NCI-H187 (cell line): ENCODE measurements at places on chromosomes 12 and 14.
A peak's percentile ranks its signal among the peaks of the same experiment; 100 is the strongest.

DNA sequence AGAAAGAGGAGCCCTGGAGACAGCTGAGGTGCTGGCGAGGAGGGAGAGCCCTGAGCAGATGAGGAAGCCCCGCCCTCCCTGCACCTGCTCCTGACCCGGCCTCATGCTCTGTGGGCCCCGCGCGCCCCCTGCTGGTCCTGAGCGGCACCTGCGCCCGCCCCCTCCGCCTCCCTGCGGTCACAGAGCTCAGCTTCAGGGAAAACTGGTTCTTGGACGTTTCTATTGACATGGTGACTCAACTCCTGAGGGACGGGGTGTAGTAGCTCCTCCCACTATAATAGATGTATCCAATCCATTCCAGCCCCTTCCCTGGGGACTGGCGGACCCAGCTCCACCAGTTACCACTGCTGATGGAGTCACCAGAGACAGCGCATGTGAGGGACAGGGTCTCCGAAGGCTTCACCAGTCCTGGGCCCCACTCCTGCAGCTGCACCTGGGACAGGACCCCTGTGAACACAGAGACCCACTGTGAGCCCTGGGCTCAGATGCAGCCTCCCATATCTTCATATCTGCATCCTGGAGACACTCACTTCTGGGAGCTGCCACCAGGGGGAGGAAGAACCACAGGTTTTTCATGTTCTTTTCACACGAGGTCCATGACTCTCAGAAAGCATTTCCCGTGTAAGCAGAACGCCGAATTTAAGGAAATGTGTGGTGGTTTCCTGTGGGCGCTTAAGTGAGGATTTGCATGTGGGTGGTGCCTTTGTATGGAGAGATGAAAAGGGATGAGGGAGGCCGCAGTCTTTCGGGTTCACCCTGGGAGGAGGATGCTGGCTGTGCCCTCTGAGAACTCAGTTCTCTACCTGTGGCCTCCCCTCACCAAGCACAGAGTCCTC, 1346.4 kb downstream of the TMEM121 start:
- DNase-seq, result peak; percentile 82

- no peak for DNase-seq
Measured at GRCh38 chr14:103340480-103341212, 6.6 kb downstream of the EIF5 start.

- no peak for DNase-seq
Measured at GRCh38 chr12:106006940-106007339, 131.8 kb downstream of the NUAK1 start.

GRCh38 chr12:104182144-104182543, 33.4 kb upstream of the TXNRD1 start:
- DNase-seq, result no peak

- DNase-seq, result no peak
Measured at GRCh38 chr12:104699489-104700190, 242.9 kb downstream of the CHST11 start.

- DNase-seq, result no peak
Measured at GRCh38 chr12:4044736-4045730, 171.8 kb upstream of the PARP11 start.

- peak; percentile 19 for DNase-seq
Measured at GRCh38 chr12:26097046-26097878, 27.6 kb downstream of the BHLHE41 start.

DNA sequence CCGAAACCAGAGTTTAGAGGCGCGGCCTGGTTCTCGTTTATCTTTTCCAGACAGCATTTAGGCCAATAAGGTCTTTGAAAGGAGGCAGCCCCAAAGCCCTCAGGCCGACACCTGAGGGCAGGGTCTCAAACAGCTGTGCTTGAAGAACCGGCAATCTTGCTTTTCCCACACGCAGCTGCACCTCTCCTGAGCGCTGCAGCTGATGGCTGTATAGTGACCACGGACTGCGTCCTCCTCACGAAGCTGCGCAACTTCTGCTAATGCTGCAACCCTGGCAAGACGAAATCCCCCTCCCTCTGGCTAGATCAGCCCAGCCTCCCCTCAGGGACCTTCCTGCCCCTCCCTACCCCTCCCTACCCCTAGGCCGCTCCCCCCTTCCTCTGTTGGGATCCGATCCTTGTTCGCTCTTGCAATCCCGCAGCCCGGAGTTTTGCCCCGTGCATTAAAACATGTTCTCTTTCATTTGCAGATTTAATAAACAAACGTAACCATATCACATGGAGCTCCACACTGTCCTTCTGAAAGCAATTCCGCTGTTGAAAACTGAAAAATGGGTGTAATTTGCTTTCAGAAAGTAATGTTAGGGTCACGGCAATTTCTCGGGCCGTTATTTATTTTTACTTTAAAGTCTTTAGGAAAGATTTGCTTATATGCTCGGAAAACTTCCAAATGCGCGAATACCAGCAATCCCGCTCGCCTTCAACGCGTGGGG, 4.8 kb upstream of the PAX9 start:
- no peak for DNase-seq

DNA sequence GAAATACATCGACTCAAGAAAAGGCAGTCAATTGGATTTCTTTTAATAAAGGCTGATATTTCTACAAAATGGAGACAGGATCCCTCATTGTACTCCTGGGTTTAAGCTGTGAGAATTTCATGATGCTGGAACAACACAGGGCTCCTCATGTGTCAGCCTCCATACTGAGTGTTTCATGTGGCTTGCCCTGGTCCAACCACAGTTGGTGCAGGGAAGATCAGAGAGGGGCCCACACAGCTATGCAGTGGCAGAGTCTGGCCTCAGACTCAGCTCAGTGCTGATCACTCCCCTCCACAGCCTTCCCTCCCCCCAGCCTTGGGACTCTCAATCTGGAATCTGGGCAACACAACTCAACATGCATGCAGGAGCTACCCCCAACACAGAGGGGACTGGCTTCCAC, 122.5 kb upstream of the OVCH1 start:
- no peak for DNase-seq

GRCh38 chr12:47616440-47616839, 89.4 kb downstream of the RPAP3 start:
- DNase-seq, result no peak

DNA sequence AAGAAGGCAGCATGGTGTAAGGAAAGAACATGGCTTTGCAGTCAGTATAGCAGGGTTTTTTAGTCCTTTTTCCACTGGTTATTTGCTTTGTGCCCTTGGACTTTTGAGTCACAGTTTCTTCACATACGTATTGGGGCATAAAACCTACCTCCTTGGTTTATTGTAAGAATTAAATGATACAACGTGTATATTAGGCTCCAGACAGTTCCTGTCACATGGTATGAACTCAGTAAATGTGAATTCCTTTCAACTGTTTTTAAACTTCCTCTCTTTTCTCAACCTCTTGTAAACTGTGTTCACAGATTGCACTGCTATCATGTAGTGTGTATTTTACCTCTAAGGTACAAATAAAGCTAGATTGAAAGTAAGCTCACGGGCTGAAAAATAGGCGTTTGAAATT, 29.5 kb downstream of the MSRB3 start:
- no peak for DNase-seq

DNA sequence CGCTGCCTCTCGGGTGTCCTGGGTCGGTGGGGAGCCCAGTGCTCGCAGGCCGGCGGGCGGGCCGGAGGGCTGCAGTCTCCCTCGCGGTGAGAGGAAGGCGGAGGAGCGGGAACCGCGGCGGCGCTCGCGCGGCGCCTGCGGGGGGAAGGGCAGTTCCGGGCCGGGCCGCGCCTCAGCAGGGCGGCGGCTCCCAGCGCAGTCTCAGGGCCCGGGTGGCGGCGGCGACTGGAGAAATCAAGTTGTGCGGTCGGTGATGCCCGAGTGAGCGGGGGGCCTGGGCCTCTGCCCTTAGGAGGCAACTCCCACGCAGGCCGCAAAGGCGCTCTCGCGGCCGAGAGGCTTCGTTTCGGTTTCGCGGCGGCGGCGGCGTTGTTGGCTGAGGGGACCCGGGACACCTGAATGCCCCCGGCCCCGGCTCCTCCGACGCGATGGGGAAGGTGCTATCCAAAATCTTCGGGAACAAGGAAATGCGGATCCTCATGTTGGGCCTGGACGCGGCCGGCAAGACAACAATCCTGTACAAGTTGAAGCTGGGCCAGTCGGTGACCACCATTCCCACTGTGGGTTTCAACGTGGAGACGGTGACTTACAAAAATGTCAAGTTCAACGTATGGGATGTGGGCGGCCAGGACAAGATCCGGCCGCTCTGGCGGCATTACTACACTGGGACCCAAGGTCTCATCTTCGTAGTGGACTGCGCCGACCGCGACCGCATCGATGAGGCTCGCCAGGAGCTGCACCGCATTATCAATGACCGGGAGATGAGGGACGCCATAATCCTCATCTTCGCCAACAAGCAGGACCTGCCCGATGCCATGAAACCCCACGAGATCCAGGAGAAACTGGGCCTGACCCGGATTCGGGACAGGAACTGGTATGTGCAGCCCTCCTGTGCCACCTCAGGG, 679 bp downstream of the ARF6 start:
- DNase-seq, result peak; percentile 41

DNA sequence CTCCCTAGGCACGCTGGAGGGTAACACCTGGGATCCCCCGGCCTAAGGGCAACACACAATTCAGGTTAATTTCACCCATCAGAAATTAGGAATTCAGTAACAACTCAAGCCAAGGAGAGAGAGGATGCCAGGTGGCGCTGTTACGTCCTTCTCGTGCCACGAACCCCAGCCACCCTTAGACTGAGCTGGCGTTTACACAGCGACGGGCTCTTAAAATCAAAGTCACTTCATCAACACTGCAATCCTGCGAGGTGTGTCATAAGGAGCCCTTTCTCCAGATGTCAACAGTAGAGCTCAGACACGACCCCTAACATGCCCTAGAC, 110.6 kb upstream of the TMEM132D start:
- no peak for DNase-seq

- DNase-seq, result no peak
Measured at GRCh38 chr12:112514926-112515642, 96.3 kb downstream of the PTPN11 start.

DNA sequence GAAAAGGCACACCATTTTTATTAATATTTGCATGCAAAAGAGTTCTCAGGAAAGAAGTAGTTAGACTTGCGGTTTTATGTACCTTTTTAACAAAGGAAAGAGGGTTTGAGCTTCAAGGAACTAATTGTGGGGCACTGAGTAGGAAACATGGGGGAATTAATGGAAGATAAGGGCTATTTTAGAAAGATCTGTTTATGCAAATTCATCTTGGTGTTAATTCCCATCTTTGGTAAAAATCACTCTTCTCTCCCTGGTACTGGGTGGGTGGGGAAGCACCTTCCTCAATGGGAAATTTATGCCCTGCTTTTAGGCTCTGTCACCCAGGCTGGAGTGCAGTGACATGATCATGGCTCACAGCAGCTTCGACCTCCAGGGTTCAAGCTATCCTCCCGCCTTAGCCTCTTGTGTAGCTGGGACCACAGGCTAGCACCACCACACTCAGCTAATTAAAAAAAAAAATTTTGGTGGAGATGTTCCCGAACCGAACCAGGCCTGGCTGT, 30.1 kb upstream of the RESF1 start:
- no peak for DNase-seq

- DNase-seq, result no peak
Measured at GRCh38 chr14:77708749-77709148, 846 bp downstream of the SLIRP start.

- DNase-seq, result no peak
Measured at GRCh38 chr12:89756585-89757398, 48.2 kb upstream of the ATP2B1 start.

DNA sequence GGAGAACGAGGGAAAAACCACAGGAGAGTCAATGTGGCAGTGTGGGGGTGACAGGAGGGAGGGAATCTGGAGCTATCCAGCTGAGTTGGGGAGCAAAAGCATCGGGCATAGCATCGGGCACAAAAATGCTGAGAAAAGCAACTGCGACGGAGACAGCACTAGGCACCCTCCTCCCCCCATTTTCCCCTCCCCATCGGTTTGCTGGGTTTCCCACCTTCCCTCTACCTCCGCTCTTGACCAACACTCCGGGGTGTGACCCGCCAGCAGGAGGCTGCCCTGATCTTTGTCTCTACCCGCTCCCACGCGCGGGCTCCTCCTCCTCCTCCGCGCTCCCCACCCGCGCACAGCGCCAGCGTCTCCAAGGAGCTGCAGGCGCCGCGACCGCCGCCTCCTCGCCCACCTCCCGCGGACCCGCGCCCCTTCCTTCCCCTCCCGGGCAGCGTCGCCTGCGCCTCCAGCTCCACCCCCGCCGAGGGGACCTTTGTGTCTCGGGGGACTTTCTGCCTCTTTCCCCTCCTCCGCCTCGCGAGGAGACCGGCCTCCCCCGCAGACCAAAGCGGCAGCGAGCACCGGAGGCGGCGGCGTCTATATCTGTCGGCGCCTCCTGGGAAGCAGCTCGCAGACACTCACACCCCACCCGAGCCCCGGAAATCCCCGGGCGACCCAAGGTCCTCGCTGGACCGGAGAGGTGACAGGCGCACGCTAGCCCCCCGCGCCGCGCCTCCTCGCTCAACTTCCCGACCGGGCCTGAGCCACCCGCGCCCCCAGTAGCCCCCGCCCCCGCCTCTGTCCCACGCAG, 920 bp downstream of the CDK17 start:
- DNase-seq, result peak; percentile 59

DNA sequence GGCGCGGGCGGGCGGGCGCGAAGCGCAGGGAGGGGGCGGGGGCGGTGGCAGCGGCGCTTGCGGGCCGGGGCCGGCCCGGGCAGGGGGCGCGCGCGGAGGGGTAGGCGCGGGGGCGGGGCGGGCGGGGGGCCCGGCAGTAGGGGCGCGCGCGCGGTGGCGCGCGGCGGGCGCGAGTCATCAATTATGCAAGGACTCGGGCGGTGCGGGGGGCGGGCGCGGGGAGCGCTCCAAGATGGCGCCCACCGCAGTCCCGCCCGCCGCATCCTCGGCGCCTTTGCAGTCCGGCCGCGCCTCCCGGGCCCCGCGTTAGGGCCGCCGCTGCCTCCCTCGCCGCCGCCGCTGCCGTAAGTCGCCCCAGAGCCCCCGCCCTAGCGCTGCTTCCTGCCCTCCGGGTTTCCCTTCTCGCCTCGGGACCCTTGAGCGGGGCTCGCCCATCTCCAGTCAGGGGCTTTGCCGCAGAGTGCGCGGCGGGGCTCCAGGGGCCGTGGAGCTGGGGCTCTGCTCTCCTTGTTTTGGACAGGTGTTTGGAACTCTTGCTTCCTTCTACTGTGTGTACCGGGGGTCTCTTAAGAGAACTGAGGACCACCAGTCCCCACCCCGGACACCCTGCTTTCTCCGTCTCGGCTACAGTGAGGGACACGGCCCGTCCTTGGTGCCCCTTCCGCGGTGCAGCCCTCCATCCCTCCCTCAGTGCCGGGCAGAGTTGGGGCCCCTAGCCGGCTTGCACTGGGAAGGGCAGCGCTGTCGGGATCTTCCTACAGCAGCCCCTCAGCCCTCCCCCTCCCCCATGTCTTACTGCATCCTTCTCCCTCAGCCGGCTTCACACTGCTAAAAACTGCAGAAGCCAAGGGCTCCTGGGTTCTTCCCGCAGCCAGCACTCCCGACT, at the start of gene SCN8A:
SCN8A (plus strand) TSS at position 218 of the 886 bp plus-strand sequence. CDS start 71,585 bp downstream, outside the sequence.
- DNase-seq, result peak; percentile 59

GRCh38 chr12:70966996-70967790, 46.7 kb upstream of the PTPRR start:
- DNase-seq, result no peak
